ENCODE measurements at places on chromosomes 3 and 15. TPM values are rescaled to one million over a fixed set of nuclear protein-coding genes. Genes with fewer than 3 reads are reported as not detected.

The SERINC4 gene
- total RNA-seq: 0.37 TPM

The RASGRF1 gene
- not detected for total RNA-seq

The RTF1 gene
- 45.7 TPM for total RNA-seq

The XYLB gene
- 6.9 TPM for total RNA-seq

The SCN11A gene
- 0.05 TPM for total RNA-seq

The KLHL40 gene
- not detected for total RNA-seq

The CLDN18 gene
- total RNA-seq: not detected

The RARRES1 gene
- total RNA-seq: not detected

DNA sequence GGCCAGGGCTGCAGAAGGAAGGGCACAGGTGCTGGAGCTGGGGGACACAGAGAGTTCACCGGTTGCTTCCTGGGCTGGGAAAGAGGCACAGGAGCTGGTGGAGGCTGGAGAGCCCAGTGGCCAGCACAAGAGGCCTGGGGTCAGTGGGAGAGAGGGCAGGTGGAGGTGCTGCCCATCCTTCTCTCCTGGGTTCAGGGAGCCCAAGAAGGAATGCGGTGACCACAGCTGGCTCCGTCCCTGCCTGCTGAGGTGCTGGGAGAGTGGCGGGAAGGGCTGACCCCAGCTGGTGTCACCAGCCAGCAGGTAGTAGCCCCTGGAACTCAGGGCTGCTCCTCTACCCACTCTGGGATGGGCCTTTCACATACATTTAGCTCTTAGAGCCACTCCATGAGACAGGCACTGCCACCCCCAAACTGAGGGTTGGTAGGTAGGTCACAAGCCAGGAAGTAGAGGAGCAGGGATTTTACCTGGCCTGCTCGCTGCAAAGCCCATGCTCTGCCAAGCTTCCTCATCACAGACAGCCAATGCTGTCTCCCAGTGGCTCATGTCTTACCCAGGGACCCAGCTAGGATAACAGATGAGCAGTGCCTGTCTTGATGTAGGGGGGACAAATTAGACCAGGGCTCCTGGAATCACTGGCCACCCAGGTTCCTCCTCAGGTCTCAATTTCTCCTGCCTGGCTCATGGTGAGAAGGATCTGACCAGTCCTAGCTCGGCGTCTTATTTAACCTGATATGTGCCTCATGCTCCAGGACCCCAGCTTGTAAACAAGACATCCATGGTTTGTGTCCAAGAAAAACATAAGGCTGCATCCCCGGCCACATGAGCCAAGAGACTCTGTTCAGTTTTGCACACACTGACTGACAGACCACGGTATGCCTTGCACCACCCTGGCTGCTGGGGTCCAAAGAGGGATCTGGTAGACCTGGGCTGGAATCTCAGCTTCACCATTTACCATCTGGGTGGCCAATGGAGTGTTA is 119.2 kb downstream of the CORO2B start:
- DNase-seq: no peak
- no peaks in the 10 kb centered on the region for H3K36me3 ChIP-seq
- H3K27ac ChIP-seq: no peak overlapping the region

DNA sequence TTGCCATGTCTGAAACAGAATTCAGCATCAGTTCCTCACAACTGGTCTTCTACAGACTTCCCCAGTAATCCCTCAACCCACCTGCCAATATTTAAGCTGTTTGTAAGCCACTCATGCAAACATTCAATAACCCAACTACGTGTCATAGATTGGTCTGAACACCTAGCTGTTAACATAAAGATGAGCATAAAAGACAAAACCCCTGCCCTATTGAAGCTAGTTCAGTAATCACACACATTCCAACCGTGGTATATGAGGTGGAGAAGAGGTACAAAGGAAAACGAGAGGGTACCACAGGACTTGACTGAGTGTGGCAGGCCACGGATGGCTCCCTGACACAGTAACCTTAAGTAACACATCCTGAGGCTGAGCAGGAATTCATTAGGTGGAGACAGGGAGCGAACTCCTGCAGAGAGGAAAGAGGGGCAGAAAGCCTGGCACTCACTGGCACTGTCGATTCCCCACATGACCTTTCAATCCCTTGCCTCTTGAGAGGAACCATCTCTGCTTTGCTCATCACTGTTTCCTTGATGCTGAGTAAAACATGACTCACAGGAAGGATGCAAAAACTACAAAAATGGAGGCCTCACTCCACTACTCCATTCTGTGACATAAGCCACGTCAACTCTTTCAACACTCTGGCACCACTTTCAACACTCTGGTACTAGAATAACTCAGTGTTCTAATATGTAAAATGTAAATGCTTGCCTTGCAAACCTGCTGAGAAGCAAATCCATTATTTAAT is 31.3 kb downstream of the RPN1 start:
- peaks cover 47% of the 10 kb centered on the region for H3K36me3 ChIP-seq
- peaks cover 39% of the 10 kb centered on the region for H3K4me1 ChIP-seq
- H3K27ac ChIP-seq: peak overlapping the region; percentile 88
- H3K27me3 ChIP-seq: no peaks in the 10 kb centered on the region
- peak overlapping the region; percentile 83 for H3K4me3 ChIP-seq

DNA sequence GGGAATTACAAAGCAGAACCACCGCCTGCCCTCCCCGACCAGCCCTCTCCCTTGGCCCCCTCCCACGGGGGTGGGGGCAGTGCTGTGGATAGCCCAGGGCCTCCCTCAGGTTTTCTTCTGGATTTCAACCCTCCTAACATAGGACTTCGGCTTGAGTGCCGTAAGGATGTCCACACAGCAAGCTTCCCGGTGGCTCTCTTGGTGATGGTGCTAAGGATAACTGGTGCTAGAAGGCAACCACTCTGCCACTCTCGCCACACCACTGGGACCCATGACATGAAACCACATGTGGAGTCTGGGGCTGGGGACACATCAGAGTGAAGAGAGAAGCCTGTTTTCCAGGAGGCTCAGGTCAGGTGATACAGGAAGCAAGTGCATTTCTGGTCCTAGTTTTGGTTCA is 35.4 kb downstream of the SCN5A start:
- no peak overlapping the region for H3K4me3 ChIP-seq
- H3K36me3 ChIP-seq: no peaks in the 10 kb centered on the region
- no peak overlapping the region for H3K27ac ChIP-seq

DNA sequence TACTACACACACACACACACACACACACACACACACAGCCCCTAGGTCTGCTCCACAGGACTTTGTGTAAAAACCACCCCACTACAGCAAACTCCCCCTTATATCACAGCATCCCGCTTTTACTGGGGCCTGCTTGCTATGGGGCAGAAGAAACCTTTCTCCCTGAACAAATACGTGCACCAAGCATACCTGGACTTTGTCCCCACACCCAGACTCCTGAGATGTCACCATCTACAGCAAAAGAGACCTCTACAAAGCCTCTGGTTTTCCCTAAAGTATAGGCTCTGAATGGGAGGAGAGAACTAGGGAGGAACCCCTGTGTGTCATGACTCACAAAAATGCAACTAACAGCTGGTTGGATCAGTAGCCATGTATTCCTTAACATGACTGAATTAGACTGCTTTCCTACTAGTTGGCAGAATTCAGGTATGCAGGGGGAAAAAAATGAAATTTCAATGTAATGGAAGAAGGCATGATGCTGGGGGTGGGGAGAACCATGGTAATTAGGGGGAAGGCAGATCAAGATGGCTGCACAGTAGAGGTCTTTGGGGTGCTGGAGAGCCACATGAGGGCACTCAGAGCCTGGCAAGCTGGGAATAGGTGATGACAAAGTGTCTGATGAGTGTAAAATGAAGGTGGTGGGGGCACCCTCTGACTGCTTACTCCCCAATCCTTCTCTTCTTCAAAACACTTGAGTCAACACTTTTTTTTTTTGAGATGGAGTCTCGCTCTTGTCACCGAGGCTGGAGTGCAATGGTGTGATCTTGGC is 45.9 kb downstream of the DAPK2 start:
- no peak overlapping the region for H3K4me3 ChIP-seq
- H3K27me3 ChIP-seq: peaks cover 4% of the 10 kb centered on the region
- H3K4me1 ChIP-seq: peaks cover 37% of the 10 kb centered on the region

DNA sequence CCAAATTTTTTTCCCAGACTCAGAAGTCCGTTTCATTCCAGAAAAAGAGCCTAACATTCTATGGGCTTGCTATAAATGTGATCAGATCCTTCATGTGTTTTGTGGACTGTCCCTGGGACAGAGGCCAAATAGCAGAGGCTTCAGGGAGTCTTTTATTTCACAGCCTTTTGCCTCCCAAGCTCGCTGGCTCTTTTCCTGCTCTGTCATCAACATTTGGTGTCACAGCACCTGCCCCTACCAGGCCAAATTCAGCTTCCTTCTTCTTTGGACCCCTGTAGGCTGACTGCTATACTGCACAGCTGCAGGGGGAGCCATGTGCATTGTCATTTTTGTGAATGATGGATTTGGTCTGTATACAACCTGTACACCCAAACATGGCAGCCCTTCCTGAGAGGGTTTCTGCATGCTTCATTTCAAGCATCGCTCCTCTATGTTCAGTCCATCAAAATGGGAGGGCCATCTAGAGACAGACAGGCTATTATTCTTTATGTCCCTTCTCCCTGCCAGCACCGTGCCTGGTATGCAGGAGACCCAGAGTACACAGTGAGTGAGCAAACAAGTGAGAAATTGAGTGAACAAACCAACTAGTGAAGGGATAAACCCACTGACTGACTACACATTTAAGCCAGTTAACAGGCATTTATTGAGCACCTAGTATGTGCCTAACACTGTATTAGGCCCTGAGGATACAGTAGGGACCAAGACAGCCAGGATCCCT is 17.9 kb upstream of the RPP14 start:
- peaks cover 4% of the 10 kb centered on the region for H3K36me3 ChIP-seq
- no peaks in the 10 kb centered on the region for H3K4me1 ChIP-seq
- H3K27me3 ChIP-seq: no peaks in the 10 kb centered on the region
- no peak overlapping the region for H3K4me3 ChIP-seq
- no peak for DNase-seq
- H3K27ac ChIP-seq: no peak overlapping the region

DNA sequence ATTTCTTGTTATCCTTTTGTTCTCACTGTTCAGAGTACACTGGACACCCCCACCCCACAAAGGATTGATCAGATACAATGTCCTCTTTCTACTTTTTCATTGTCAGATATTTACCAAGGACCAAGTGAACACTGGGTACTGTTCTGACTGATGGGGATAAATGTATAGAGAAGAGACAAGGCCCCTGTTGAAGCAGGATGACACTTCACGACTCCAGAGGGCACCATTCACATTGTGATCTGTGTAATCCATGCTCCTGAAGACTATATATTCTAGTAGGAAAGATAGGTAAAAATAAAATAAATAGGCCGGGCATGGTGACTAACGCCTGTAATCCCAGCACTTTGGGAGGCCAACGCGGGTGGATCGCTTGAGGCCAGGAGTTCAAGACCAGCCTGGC is 7.2 kb upstream of the CRYGS start:
- DNase-seq: no peak
- no peaks in the 10 kb centered on the region for H3K4me1 ChIP-seq
- H3K27me3 ChIP-seq: no peaks in the 10 kb centered on the region
- H3K36me3 ChIP-seq: peaks cover 21% of the 10 kb centered on the region
- H3K4me3 ChIP-seq: no peak overlapping the region

DNA sequence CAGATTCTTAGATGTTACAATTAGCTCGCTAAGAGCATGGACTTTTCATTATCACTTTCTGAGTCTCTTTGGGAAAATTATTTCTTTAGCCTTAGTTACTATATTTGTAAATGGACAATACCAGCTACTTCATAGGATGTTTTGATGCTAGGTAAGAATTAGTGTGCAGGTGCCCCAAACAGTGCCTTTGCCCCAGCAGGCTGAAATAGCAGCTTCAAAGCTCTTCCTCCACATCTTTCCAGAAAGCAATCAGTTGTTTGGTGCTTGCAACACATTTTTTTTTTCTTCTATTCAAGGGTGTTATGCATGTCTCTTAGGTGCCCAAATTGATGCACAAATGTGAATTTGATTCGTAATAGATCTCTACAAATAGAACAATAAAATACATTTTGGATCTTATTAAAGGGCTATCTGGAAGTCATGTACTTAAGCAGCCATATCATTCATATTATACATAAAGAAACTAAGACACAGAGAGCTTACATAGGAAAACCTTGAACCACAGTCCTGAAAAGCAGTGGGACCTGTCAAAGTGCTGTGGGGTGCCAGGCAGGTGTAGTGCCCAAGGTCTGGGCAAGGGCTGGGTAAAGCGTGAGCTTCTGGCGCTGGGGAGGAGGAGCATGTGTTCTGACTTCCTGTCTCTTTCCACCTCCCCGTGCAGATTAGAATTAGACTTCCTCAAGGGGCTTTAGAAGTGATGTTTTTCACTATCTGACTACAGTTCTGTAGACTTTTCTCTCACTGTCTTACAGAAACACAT is 62.9 kb downstream of the FNDC3B start:
- peaks cover 5% of the 10 kb centered on the region for H3K27me3 ChIP-seq
- peaks cover 22% of the 10 kb centered on the region for H3K36me3 ChIP-seq
- DNase-seq: peak; percentile 47
- peak overlapping the region; percentile 15 for H3K27ac ChIP-seq

DNA sequence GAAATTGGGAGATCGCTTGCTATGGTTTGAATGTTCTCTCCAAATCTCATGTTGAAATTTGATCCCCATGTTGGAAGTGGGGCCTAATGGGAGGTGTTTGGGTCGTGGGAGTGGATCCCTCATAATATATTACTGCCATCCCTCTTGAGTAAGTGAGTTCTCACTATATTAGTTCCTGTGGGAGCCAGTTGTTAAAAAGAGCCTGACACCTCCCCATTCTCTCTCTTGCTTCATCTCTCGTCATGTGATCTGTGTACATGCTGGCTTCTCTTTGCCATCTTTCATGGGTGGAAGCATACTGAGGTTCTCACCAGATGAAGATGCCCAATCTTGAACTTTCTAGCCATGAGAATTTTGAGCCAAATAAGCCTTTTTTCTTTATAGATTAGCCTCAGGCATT is 43.0 kb upstream of the IL20RB start:
- H3K27me3 ChIP-seq: no peaks in the 10 kb centered on the region
- H3K4me3 ChIP-seq: no peak overlapping the region
- H3K27ac ChIP-seq: no peak overlapping the region
- DNase-seq: no peak

DNA sequence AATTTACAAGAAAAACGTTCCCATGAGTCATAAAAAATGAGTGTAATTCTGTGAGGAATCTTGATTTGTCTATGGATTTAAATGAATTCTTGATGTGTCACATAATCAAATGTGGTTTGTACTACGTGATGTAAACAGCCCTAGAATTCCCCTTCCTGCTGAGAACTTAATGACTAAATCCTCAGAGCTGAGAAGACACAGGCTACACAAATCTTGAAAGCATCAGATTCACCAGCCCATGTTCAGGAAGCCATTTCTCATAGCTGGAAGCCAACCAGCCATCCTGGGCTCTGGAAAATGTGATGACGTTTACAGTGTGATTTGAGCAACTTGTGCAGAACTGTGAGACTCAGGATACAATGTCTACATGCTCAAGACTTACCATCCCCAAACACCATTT is 193.7 kb upstream of the MME start:
- no peaks in the 10 kb centered on the region for H3K4me1 ChIP-seq
- H3K27me3 ChIP-seq: no peaks in the 10 kb centered on the region
- H3K4me3 ChIP-seq: no peak overlapping the region
- H3K36me3 ChIP-seq: no peaks in the 10 kb centered on the region
- no peak for DNase-seq
